ENCODE measurements at places on chromosomes 1 and 21. TPM values are rescaled to one million over a fixed set of nuclear protein-coding genes. Genes with fewer than 3 reads are reported as not detected.

Gene GFI1
- total RNA-seq: under 0.01 TPM

Gene MTR
- 34.4 TPM for total RNA-seq

Gene AMY1C
- total RNA-seq: not detected

Gene ATP6V1G3
- total RNA-seq: not detected

Gene ERICH3
- 0.05 TPM for total RNA-seq

Gene LMO4
- total RNA-seq: 103 TPM

Gene INTS7
- total RNA-seq: 9.5 TPM

Gene WARS2
- total RNA-seq: 12.0 TPM

Gene ABCG1
- total RNA-seq: 0.60 TPM

Gene CLEC20A
- total RNA-seq: not detected

Gene EIF4G3
- total RNA-seq: 55.8 TPM

Gene FAM72B
- total RNA-seq: 2.5 TPM

Gene FOXD3
- not detected for total RNA-seq

Gene BLACAT1
- total RNA-seq: not detected

Gene GABRD
- not detected for total RNA-seq

Gene SIK1
- 9.0 TPM for total RNA-seq

Gene PLA2G5
- total RNA-seq: not detected

Gene GSTM5
- total RNA-seq: 1.8 TPM

All from smooth muscle cell of the umbilical artery (primary cell).